ENCODE measurements at places on chromosomes 16 and 17. TPM values are rescaled to one million over a fixed set of nuclear protein-coding genes. Genes with fewer than 3 reads are reported as not detected.
A peak's percentile ranks its signal among the peaks of the same experiment; 100 is the strongest.

The CCDC200 gene
- total RNA-seq = not detected

The SOST gene
- 0.14 TPM for total RNA-seq

The MYCBPAP gene
- total RNA-seq = 0.82 TPM

The XPO6 gene
- 26.4 TPM for total RNA-seq

The NACA2 gene
- total RNA-seq = not detected

The WNK4 gene
- not detected for total RNA-seq

DNA sequence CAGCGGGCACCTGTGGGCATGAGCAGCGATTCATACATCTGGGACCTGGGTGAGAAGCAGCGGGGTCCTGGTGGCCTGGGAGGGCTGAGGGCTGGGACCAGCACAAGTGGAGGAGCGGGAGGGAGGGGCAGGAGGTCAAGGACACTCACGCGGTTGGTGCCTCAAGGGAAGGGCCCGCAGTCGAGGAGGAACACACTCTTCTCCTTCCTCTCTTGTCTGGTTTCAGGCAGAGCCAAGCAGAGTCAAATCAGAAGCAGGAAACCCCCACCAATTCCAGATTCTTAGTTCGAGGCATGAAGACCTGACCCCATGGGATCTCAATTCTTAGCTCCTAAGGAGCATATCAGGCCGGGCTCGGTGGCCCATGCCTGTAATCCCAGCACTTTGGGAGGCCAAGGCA is 15.7 kb downstream of the DNAI2 start:
- H3K27me3 ChIP-seq = no peaks in the 10 kb centered on the region
- no peak overlapping the region for H3K27ac ChIP-seq
- DNase-seq = no peak
- H3K36me3 ChIP-seq = no peaks in the 10 kb centered on the region
- H3K4me1 ChIP-seq = peaks cover 14% of the 10 kb centered on the region

GRCh38 chr17:42783062-42783790 is 2.8 kb downstream of the WNK4 start:
- H3K27me3 ChIP-seq = peaks cover 88% of the 10 kb centered on the region
- H3K36me3 ChIP-seq = peaks cover 17% of the 10 kb centered on the region
- H3K27ac ChIP-seq = no peak overlapping the region
- no peak overlapping the region for H3K4me3 ChIP-seq
- H3K4me1 ChIP-seq = peaks cover 35% of the 10 kb centered on the region
- DNase-seq = no peak

- H3K4me1 ChIP-seq = peaks cover 27% of the 10 kb centered on the region
- no peaks in the 10 kb centered on the region for H3K36me3 ChIP-seq
- peak overlapping the region; percentile 68 for H3K27ac ChIP-seq
- peak overlapping the region; percentile 6 for H3K4me3 ChIP-seq
Measured at GRCh38 chr16:66503030-66503429, 46.9 kb downstream of the TK2 start.

DNA sequence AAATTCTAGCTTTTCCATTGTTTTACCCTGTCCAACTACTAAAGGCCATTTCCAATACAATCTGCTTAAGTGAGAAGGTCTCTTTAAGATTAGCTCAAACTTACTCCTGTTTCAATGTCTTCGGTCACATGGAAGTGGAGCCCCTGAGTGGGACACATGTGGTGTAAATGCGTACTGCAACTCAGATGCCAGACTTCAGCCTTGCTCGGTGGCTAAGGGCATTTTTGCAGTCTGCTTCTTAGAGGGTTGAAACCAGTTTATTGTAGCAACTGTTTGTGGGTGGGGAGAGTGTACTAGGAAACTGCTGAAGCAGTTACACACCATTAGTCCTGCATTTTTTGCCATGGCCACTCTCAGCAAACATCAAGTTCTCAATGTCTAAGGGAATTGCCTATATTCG is 140.6 kb downstream of the PARN start:
- no peak for DNase-seq
- no peaks in the 10 kb centered on the region for H3K36me3 ChIP-seq

- peak; percentile 20 for DNase-seq
- no peak overlapping the region for H3K27ac ChIP-seq
- no peaks in the 10 kb centered on the region for H3K36me3 ChIP-seq
- peaks cover 31% of the 10 kb centered on the region for H3K27me3 ChIP-seq
Measured at GRCh38 chr16:29745121-29745852, 503 bp downstream of the C16orf54 start.

- no peak overlapping the region for H3K4me3 ChIP-seq
- no peaks in the 10 kb centered on the region for H3K36me3 ChIP-seq
- no peak for DNase-seq
Measured at GRCh38 chr17:9169116-9169515, 147.8 kb downstream of the NTN1 start.

DNA sequence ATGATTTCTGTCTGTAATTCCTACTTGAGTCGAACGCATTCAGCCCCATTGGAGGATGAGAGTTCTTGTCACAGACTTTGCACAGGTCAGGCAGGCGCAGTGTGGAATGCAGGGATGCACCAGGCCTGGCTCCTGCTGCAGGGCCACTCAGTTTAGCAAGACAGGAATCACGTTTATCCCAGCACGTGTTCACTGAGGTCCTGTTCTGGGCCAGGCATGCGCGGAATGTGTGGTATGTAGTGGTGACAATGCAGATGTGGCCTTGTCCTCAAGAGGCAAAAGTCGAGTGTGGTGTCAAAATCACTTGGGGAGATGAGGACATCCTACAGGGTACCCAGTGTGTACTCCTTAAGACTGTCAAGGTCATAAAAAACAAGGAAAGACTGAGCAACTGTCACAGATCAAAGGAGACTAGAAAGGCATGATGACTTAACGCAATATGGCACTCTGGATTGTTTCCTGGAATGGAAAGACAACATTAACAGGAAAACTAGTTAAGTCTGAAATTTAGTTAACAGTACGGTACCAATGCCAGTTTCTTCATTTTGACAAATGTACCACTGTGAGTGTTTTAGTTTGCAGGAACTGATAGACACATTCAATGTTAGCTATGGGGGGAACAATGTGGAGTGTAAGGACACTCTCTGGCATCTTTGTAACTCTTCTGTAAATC is 121.5 kb upstream of the ADAMTS18 start:
- no peaks in the 10 kb centered on the region for H3K4me1 ChIP-seq
- no peak overlapping the region for H3K4me3 ChIP-seq
- no peak for DNase-seq
- no peak overlapping the region for H3K27ac ChIP-seq

DNA sequence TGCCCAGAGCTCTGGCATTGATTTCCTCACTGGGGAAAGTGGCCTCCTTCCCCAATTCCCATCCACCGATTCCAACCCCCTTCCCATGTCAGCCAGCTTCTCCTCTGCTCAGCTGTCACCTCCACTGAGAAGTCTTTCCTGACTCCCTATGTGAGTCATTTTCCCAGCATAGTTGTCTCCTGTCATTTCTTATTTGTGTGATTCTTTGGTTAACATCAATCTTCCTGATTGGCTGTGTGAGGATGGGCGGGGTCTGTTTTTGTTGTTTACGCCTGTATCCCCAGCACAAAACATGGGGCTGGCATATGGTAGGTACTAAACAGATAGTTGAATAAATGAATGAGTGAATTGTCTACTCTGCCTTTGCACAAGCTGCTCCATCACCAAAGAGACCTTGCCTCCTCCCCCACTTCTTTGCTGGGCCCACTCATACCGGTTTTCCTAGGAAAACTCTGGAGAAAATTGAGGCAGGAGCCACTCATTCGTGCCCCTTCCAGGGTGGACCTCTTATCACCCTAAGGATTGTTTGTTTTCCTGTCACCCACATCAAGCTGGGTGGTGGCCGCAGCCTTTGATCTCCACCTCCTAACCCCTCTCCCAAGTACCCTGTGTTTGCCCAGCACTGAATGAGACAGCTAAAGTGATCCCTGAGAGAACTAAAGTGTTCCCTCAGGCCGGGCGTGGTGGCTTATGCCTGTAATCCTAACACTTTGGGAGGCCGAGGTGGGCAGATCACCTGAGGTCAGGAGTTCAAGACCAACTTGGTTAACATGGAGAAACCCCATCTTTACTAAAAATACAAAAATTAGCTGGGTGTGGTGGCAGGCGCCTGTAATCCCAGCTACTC is 1.2 kb upstream of the GRB7 start:
- peaks cover 41% of the 10 kb centered on the region for H3K4me1 ChIP-seq
- H3K4me3 ChIP-seq = no peak overlapping the region
- H3K27ac ChIP-seq = no peak overlapping the region
- H3K36me3 ChIP-seq = no peaks in the 10 kb centered on the region

DNA sequence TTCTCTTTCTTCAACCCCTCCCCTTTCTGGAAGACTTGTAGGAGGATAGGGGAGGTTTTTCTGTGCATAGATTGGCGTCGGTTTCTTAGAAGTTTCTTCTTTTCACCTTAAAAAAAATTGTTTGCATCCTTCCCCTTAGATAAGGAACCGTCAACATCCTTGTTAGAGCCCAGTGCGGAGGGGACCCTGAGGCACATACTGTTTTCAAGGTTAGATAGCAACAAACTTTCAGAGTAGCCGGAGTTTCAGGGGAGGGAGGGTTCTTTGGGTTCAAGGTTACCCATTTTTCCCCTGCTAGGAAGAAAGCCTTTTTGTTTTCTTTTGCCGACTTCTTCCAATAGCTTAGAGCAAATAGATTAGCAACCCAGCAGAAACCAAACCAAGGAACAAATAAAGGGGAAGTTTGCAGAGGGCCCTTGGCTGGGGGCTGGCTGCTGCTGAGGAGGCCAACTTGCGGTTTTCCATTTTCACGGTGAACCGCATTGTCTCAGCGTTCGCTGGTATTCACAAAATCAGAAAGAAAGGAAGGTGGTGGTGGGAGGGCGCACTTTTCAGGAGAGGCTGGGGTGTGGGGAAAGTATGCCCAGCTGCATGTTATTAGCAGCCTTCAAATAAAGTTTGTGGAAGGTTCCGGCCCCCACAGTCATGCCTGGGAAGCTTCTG is 28.8 kb downstream of the MSI2 start:
- H3K4me1 ChIP-seq = peaks cover 71% of the 10 kb centered on the region
- H3K4me3 ChIP-seq = no peak overlapping the region
- no peaks in the 10 kb centered on the region for H3K36me3 ChIP-seq
- no peaks in the 10 kb centered on the region for H3K27me3 ChIP-seq

GRCh38 chr17:22337467-22337866 is 645.1 kb downstream of the KCNJ18 start:
- no peaks in the 10 kb centered on the region for H3K27me3 ChIP-seq
- H3K4me1 ChIP-seq = no peaks in the 10 kb centered on the region
- DNase-seq = no peak
- H3K27ac ChIP-seq = no peak overlapping the region
- H3K4me3 ChIP-seq = no peak overlapping the region

DNA sequence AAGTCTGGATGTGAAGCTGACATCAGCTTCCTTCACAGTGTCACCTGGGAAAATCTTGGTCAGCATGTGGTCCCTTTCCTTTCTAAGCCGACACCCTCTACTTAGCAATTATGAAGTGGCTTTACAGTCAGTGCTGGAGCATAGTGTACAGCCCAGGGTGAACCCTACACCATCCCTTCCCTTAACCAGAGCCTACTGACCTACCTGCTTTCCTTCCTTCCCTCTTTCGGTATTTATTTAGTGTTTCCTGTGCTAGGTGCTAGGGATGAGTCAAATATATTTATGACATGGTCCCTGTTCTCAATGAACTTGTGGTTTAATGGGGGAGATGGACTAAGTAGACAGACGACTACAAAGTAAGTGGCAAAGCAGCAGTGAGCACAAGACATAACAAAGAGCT is 77.5 kb downstream of the CDK5R1 start:
- DNase-seq = no peak
- no peak overlapping the region for H3K4me3 ChIP-seq
- H3K27me3 ChIP-seq = no peaks in the 10 kb centered on the region
- H3K27ac ChIP-seq = no peak overlapping the region
- H3K36me3 ChIP-seq = no peaks in the 10 kb centered on the region

DNA sequence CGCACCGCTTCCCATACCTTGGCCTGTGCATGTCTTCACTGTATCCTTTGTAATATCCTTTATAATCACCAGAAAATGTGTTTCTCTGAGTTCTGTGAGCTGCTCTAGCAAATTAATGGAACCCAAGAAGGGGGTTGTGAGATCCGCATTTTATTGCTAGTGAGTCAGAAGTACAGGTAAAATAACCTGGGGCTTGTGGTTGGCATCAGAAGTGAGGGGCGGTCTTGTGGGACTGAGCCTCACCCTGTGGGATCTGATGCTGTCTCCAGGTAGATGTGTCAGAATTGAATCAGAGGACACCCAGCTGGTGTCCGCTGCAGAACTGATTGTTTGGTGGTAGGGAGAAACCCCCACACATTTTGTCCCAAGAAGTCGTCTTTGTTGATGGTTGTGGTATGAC is 382.4 kb downstream of the SNX29 start:
- H3K4me3 ChIP-seq = no peak overlapping the region
- peaks cover 20% of the 10 kb centered on the region for H3K4me1 ChIP-seq
- no peak for DNase-seq
- no peaks in the 10 kb centered on the region for H3K27me3 ChIP-seq

DNA sequence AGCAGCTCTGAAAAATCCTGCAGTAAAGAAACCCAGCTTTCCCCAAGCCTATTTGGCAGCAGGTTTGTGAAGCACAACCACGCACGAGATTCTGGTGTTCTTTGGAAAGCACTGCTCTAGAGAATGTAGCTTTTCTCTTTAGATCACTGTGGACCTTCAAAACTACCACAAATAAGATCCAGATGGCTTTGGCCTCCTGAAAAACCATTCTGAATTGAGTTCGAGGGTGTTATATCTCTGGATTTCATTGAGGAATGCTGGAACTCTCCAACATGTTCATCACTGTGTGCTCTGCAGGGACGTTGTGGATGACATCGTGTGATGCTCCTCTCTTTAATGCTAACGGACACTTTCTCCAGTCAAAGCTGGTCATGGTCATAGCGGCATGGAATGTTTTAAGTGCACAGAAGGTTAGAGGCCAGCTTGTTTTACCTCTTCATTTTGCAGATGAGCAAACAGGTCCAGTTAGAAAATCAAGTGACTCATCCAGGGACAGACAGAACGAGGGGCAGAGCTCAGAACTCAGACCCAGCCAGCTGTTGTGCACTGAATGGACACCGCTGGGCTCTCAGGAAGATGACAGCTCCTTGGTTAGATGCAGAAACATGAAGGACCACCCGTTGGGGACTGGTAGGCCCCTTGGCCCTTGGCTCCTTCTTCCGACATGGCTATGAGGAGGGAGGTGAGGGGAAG is 37.2 kb downstream of the CCDC42 start:
- H3K4me1 ChIP-seq = peaks cover 21% of the 10 kb centered on the region
- peaks cover 4% of the 10 kb centered on the region for H3K27me3 ChIP-seq
- peak overlapping the region; percentile 49 for H3K27ac ChIP-seq
- no peak overlapping the region for H3K4me3 ChIP-seq
- H3K36me3 ChIP-seq = no peaks in the 10 kb centered on the region
